ENCODE measurements at places on chromosomes 7 and 10. TPM values are rescaled to one million over a fixed set of nuclear protein-coding genes. Genes with fewer than 3 reads are reported as not detected.

- H3K36me3 ChIP-seq = no peaks in the 10 kb centered on the region
- H3K27ac ChIP-seq = no peak overlapping the region
- no peak for DNase-seq
- H3K4me3 ChIP-seq = no peak overlapping the region
Observed at GRCh38 chr10:48575901-48576300, 29.0 kb downstream of the ARHGAP22 start.

- no peaks in the 10 kb centered on the region for H3K27me3 ChIP-seq
- no peaks in the 10 kb centered on the region for H3K4me1 ChIP-seq
- H3K36me3 ChIP-seq = no peaks in the 10 kb centered on the region
- DNase-seq = no peak
- H3K4me3 ChIP-seq = no peak overlapping the region
- H3K27ac ChIP-seq = no peak overlapping the region
Observed at GRCh38 chr10:108749042-108749441, 1174.3 kb downstream of the XPNPEP1 start.

DNA sequence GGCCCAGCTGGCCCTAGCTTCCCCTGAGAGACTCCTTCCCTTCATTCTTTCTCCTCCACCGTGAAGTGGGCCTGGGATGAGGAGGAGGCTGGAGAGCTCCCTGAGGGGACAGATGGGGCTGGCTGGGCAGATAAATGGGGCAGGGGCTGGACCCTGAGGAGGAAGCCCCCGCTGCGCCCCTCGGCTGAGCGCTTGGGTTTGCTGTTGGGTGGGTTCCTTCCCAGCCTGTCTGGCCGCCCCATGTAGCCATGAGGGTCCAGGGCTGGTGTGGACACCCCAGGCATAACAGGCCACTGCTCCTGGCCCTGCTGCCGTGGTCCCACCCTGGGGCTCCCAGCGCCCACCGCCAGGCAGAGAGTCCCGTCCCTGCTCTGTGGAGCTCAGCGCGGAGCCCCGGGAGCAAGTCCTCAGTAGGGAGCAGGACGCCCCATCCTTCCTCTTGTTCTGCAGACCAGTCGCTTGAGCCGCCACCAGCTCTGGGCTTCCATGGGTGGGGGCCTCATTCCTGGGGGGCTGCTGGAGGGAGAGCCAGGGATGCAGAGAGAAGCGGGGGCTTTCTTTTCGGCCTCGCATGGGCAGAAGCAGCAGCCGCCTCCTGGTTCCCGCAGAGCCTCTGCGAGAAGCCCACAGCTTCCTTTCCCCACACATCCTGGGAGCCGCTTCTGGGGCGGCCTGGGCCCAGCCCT lies 266.4 kb upstream of the TCERG1L start:
- DNase-seq = no peak
- no peaks in the 10 kb centered on the region for H3K27me3 ChIP-seq
- H3K4me3 ChIP-seq = no peak overlapping the region
- H3K4me1 ChIP-seq = no peaks in the 10 kb centered on the region

Gene ERLIN1
- 5.1 TPM for total RNA-seq

GRCh38 chr10:112819231-112819630 lies 130.8 kb upstream of the TCF7L2 start:
- DNase-seq = no peak
- H3K4me1 ChIP-seq = peaks cover 21% of the 10 kb centered on the region
- no peaks in the 10 kb centered on the region for H3K36me3 ChIP-seq
- no peaks in the 10 kb centered on the region for H3K27me3 ChIP-seq

DNA sequence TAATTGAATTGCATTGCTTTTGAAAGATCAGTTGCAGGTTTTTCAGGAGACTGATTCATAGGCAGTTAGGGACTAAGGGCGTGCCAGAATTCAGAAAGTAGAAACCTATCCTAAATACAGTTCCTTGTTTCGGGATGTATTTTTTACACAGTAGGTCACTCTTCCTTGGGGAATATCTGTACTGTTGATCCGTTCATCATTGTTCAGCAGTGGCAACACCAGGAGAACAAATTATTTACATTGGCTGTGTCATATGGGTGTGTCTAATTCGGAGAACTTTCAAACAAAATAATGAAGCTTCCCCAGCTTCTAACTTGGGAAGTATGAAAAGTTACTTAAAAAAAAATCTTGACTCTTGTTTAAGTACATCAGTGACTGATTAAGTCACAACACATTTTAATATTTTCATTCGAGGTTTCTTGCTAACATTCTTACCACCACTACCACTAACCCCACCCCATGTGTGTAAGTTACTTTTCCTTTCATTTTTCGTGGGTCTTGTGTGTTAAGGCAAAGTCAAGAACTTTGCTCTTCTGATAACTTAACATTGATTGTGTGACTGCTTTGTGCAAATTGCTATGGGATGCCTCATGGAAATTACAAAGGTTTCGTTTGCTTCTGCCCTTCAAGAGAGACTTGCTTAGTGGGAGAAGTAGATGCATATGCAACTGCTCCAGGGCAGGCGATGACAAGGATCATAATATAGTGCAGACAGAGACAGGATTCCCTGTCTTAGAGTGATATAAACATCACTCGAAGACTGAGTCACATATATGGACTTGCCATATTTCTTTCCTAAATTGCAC lies 43.8 kb upstream of the RPA3 start:
- no peaks in the 10 kb centered on the region for H3K27me3 ChIP-seq
- no peaks in the 10 kb centered on the region for H3K36me3 ChIP-seq
- peak overlapping the region; percentile 49 for H3K4me3 ChIP-seq
- peak overlapping the region; percentile 85 for H3K27ac ChIP-seq

DNA sequence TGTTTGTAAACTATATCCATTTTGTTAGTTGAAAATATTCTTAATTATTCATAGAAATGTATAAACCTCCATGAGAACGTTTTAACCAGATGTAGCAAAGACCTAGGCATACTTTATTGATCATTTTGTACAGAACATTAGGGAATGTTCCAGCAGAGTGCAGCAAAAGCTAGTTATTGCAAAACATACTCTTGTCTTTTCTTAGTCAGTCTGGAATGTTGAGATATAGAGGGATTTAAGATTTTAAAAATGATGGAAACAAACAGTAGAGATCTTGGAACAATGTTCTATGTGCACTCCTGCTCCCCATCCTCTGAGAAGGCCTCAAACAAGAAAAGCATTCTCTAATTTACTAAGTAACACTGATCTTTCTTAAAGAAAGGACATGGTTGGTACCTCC lies 292.1 kb downstream of the BBS9 start:
- no peaks in the 10 kb centered on the region for H3K27me3 ChIP-seq
- H3K36me3 ChIP-seq = no peaks in the 10 kb centered on the region
- no peak overlapping the region for H3K27ac ChIP-seq
- no peaks in the 10 kb centered on the region for H3K4me1 ChIP-seq
- H3K4me3 ChIP-seq = no peak overlapping the region

- peaks cover 2% of the 10 kb centered on the region for H3K27me3 ChIP-seq
- no peak overlapping the region for H3K27ac ChIP-seq
- no peaks in the 10 kb centered on the region for H3K36me3 ChIP-seq
Observed at GRCh38 chr7:121107923-121108498, 119.5 kb downstream of the CPED1 start.

DNA sequence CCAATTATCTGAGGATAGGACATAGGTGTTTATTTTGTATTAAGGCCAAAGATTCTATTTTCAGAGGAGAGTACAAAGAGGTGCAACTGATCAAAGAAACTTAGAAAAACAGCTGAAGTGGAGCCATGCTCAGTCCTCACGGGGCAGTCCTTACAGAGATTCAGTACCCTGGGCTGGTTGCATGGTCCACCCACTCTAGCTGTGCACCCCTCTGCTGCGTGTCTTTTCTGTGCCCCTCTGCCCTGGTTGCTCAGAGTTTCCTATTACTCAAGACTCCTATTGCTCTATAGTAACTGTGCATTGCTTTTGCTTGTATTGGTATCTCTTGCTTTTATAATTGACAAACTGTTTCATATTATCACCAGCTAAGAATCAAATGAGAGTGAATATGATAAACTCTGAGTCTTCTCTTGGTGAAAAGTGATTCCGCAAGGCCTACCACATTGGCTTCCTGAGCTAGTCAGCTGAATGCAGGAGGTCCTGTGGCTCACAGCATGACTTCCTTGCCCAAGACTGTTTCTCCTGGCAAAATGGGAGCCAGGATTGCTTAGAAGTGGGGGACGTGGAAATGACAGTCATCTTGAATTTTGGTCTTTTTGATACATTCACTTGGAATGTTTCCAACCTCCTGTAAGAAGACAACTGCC lies 137.0 kb downstream of the GLCCI1 start:
- peak overlapping the region; percentile 18 for H3K27ac ChIP-seq
- H3K4me1 ChIP-seq = peaks cover 23% of the 10 kb centered on the region
- H3K27me3 ChIP-seq = no peaks in the 10 kb centered on the region

DNA sequence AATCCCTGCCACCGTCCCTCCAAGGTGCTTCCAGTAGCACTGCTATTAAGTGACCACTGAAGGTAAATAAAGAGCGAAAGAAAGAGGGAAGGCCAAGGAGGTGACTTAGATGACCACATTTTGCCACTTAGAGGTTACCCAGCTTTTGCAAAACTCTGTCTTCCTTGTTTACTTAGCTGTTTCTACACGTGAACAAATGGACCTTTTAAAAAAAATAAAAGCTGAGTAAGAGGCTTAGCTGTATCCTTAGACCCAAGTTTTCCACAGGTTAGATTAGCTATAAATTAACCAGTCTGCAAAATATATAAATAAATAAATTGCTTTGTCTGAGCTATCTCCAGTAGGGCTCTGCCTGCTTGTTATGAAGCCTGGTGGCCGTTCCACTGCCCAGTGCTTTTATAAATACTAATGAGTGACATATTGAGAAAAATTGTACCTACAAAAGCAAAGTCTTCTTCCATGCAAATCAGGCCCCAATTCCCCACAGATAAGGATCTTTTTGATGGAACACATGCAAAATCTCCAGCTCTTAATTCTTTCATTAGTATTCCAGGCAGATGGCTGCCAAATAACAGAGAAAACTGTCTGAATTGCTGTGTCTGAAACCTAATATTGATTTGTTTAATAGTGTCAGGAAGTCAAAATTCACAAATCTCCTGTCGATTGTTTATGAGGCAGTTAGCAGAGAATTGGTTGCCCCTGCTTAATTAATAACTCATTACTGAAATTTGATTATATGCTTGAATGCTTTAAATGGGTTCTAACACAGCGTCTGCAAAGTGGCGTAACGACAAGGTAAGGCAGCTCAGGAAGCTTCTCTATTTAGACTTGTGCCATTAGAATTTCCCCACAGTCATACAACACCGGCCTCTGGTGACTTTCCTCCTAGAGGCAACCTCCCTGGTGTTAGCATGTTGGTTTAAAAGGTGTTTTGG lies 176.7 kb downstream of the EMX2 start:
- DNase-seq = no peak
- no peaks in the 10 kb centered on the region for H3K4me1 ChIP-seq
- H3K27me3 ChIP-seq = no peaks in the 10 kb centered on the region
- no peak overlapping the region for H3K4me3 ChIP-seq

Gene ANKRD30A
- not detected for total RNA-seq
